ENCODE measurements at places on chromosomes 16 and 17.

- DNase-seq = no peak
Measured at GRCh38 chr16:55203570-55203969, 120.4 kb upstream of the IRX6 start.

- no peak for DNase-seq
Measured at GRCh38 chr16:67023689-67024088, 5.3 kb upstream of the CBFB start.

DNA sequence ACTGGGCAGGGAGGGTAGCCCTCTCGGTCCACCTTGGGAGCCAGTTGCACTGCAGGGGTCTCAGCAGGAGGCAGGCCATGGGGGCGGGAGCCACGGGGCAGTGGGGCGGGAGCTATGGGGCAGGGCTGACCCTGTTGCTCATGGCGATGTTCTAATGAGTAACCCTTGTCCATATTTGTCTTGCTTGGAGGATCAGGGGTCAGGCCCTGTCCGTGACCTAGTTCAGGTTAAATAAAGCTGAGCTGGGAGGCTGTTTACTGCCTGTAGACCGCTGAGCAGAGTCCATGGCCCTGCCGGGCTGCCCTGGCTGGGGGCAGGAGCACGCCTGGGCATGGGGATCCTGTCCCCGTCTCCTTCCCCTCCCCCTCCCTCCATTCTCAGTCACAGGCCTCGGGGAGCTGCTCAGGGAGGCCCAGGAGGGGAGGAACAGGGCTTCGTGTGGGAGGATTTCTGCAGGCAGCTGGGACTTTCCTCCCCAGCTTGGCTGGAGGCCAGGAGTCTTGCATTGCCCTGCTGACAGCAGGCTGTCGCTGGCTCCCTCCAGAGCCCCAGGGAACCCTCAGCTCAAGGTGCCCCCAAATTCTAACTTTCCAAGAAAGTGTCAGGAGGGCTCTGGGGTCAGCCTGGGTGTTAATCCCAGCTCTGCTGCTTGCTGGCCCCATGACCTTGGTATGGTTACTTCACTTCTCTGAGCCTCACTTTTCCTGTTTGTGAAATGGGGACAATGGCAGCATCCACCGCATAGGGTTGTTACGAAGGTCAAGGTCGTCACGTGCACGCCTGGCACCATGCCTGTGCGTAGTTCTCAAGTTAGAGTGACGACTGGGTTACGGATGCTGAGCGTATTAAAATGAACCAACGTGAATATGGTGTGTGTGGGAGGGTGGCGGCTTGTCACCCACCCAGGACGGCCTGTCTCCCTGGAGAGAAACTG lies 6.1 kb upstream of the SERPINF2 start:
- DNase-seq = peak; percentile 73

GRCh38 chr17:44787271-44787940 lies 28.6 kb downstream of the ADAM11 start:
- no peak for DNase-seq

- DNase-seq = no peak
Measured at GRCh38 chr17:55567240-55568214, 56.3 kb upstream of the SMIM36 start.

DNA sequence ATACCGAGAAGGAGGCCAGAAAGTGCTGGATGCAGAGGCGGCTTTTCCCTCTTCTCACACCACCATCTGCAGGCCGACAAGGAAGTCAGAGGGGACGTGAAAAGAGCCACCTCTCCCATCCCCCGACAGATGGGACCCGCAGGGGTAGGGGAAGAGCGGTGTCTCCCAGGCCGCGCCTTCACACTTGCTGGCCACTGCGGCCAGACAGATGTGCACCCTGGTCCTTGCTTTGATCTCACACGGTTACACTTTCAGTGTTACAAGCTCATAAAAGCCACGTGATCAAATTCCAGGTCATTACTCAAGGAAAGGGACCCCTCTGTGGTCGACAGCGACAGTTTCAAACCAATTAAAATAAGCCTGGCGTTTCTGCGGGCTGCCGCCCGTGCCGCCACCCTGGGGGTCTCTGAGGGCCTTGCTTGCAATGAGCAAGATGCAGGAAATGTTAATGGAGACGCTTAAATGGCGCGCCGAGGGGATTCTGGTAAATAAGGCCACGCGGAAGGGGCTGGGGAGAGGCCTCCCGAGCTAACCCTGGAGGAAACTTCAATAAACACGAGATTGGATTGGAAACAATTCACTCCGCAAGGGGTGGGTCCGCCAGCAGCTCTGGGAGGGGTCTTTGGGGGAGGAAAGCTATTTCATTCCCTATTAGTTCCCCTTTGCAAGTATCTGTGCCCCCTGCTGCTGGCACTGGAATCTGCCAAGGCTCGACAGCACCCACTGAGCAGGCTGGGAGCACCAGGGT lies 240.9 kb downstream of the ENGASE start:
- DNase-seq = no peak

GRCh38 chr17:41559548-41559947 lies 12.3 kb downstream of the KRT9 start:
- DNase-seq = no peak

DNA sequence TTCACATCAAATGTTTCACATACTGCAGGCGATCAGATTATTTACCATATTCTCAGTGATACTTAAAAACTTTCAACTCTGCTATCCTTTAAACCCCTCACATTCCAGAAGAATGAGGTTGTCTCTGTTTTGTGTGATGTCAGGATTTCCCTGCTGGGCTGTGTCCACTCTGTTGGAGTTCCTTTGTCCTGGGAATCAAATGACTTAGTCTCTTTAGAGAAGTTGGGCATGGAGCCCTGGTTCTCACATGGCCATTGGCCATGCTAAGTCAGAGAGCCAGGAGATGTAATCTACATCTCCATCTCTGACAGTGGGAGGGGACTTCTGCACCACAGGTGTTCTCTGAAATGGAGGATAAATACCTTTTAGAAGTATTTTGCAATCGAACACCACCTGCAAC lies 205.1 kb upstream of the MAF start:
- no peak for DNase-seq

GRCh38 chr16:58885528-58886170 lies 151.5 kb upstream of the GOT2 start:
- DNase-seq = no peak

- no peak for DNase-seq
Measured at GRCh38 chr16:78642621-78643285, 543.3 kb downstream of the WWOX start.

DNA sequence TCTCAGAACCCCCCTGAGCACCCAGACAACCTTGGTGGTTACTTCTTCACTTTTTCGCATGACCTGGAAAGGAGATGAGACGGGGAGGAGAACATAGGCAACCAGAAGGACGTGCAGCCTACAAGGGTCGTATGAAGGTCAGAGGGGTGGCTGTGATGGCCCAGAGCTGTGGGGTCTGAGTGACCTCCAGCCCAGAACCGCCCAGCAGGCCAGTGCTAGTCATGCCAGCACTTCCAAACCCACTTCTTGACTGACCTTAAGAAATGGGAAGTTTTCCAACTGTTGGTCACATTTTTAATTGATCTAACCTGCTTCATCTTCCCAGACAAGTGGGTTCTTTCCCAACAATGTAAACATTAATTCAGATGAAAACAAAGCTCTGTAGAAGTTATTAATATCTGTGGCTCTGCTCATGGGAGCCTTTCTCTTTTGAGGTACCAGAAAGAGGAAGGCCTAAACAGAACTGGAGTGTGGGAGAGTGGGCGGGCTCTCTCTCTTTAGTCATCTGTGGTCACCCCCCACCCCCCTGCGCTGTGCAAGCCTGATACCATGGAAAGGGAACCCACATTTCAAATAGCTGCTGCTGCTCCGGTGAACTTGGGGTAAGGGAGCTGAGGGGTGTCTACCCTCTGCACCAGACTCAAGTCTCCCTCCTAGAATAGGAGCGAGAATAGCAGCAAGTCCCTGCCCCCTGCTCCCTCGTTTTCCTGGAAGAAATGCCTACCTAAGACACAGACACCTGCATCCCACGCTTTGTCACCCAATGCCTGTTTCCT lies 101.6 kb downstream of the RAB11FIP4 start:
- DNase-seq = no peak

DNA sequence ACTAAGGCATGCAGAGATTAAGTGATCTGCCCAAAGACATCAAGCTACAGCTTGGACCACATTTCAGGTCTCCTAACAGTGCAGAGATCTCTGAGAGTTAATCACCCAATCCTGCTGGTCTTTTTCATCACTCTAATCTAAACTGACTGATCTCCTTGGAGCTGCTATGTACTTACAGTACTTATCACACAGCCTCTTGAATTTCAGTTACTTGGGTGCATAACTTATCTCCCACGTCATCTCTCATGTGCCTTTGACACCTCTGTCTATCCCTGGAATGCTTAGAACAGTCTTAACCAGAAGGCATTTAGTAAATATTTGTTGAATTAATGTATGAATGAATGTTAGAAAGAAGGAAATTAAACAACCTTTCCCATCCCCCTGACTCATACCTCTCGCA lies 139.0 kb downstream of the SNX11 start:
- DNase-seq = no peak

DNA sequence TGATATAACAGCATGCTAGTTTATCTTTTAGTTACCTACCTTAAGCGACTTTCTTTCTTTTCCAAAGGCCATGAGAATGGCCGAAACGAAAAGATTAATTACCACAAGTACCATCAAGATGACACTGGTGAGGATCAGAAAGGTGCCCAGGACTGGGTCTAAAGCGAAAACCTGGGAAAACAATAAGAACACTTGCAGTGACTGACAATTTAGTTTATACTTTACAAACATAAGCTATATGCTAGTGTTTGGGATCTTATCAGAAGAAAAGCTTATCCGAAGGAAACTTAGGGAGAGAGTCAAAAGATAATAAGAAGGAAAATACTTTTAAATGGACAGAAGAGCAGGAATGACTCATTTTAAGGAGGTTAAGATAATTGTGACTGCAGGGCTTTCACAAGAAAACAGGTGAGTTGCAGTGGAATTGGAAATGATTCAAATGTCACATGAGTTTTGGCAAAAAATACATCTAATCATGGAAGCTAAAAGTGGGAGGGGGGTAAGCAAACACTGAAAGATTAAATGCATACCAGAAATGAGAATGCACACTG lies 34.8 kb downstream of the IST1 start:
- DNase-seq = no peak

- DNase-seq = no peak
Measured at GRCh38 chr17:34665150-34665806, 85.9 kb downstream of the TMEM132E start.

DNA sequence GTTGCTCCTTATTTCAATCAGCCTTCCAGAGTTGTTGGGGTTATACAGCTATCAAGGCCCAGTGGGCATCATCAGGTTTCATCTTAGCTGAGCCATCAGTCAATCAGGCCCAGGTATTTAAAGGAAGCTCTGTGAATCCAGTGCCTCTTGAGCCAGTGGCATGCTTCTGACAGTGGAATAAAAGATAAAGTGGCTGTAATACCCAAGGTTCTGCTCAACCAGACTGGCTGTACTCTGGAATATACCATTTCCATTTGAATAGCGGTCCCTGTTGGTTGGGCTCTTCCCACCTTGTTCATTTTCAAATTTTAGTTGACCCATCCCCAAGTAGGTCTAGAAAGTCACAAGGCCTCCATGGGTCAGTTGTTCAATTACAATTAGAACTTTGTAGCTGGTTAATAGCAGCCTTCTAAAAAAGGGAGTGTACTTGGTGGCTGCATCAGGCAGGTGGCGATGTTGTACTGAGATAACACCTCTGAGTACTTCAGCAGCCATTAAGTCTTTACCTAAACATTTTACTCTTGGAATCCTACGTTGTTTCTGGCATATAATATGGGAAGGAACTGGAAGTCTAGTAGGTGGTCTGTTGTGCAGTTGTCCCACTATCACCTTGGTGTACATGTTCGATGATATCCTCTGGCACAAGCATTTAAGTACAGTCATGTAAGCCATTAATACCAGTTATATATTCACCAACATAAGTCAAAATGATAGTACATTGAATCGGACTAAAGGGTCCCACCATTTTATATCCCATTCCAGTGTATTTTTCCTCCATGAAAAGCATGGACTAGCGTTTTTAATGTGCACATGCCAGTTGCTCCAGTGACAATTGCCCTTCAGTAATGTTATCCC lies 294.1 kb downstream of the BCAS3 start:
- peak; percentile 39 for DNase-seq
